LNCaP clone FGC (cell line): ENCODE measurements at places on chromosomes 1 and 21.

DNA sequence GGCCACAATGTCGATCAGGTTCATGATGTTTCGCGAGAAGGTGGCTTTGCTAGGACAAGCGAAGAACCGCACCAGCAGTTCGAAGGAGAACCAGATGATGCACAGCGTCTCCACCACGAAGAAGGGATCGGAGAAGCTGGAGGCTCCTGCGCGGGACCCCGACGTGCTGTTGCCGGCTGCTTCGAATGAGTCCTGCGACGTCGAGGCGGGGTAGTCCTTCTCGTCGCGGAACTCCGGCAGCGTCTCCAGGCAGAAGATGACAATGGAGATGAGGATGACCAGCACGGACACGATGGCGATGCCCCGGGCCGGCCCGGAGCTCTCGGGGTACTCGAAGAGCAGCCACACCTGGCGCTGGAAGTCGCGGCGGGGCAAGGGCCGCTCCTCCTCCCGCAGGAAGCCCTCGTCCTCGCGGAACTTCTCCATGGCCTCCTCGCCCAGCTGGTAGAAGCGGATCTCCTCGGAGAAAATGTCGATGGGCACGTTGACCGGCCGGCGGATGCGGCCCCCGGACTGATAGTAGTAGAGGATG is 869 bp downstream of the KCNA3 start:
- no peak for DNase-seq

GRCh38 chr1:159205225-159205624 is 550 bp downstream of the ACKR1 start:
- DNase-seq, result no peak

GRCh38 chr1:203450479-203451149 is 25.0 kb upstream of the PRELP start:
- DNase-seq, result no peak

DNA sequence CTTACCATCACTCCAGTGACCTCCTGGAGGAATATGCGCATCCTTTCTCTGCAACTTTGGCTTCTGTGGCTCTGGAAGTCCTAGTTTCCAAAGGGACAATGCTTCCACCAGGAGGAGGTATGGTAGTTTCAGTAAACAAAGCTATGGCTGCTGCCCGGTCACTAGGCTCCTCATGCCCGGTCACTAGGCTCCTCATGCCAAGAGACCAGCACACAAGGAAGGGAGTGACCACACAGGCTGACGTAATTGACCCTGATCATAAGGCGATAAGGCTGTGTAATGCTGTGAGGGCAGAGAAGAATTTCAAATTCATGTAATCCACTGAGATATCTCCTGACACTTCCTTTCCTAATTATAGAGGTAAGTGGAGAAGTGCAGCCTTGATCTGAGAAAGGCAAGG is 102.9 kb downstream of the DTL start:
- DNase-seq, result no peak
